ENCODE measurements at places on chromosomes 3 and 15. TPM values are rescaled to one million over a fixed set of nuclear protein-coding genes. Genes with fewer than 3 reads are reported as not detected.

DNA sequence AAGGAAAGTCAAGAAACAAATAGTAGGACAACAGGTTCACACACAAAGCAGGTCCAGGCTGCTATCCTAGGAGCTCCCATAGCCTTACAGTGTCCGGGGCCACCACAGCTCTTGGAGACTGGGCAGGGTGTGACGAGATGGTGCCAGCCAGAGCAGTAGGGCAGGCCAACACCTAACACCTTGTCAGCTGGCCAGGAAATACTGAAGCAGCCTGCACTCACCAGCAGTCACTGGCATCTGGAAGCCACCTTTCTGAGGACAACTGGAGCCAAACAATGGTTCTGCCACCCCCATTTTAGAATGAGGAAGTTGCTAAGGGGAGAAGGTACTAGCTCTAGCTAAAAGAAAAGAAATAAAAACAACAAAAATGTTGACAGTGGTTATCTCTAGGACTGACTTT, 47.2 kb downstream of the CCDC12 start:
- H3K27me3 ChIP-seq: no peaks in the 10 kb centered on the region
- no peak overlapping the region for H3K4me3 ChIP-seq
- peaks cover 6% of the 10 kb centered on the region for H3K36me3 ChIP-seq
- peak overlapping the region; percentile 17 for H3K27ac ChIP-seq
- peaks cover 55% of the 10 kb centered on the region for H3K4me1 ChIP-seq

DNA sequence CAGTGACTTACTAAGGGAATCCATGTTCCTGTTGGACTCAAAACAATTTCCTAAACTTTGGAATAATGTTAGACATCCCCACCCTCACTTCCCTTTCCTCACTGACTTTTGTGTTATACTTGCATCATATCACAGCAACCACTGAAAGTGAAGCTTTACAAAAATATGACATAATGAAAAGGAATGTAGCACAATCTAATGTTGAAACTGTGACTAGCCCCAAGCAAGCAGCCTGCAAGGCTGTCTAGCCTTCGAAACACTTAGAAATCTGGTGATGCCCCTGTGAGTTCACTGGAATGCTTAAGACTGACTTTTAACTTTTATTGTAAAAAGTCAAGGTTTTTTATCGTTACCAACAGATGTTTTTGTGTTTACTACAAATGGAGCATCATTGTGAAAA, 203.7 kb upstream of the ZNF385D start:
- H3K4me3 ChIP-seq: no peak overlapping the region
- no peak for DNase-seq
- no peaks in the 10 kb centered on the region for H3K36me3 ChIP-seq
- no peaks in the 10 kb centered on the region for H3K27me3 ChIP-seq
- peaks cover 17% of the 10 kb centered on the region for H3K4me1 ChIP-seq

GRCh38 chr15:51186181-51186705, 91.5 kb upstream of the TNFAIP8L3 start:
- no peak for DNase-seq
- H3K4me1 ChIP-seq: peaks cover 8% of the 10 kb centered on the region
- no peak overlapping the region for H3K4me3 ChIP-seq
- H3K36me3 ChIP-seq: no peaks in the 10 kb centered on the region
- H3K27ac ChIP-seq: no peak overlapping the region

- peaks cover 12% of the 10 kb centered on the region for H3K36me3 ChIP-seq
- no peaks in the 10 kb centered on the region for H3K4me1 ChIP-seq
- H3K27ac ChIP-seq: no peak overlapping the region
- no peak for DNase-seq
Observed at GRCh38 chr15:75508840-75509532, 57.5 kb upstream of the SIN3A start.

GRCh38 chr3:14297784-14298236, 104.6 kb upstream of the SLC6A6 start:
- DNase-seq: no peak
- H3K27ac ChIP-seq: no peak overlapping the region
- no peaks in the 10 kb centered on the region for H3K27me3 ChIP-seq
- no peaks in the 10 kb centered on the region for H3K36me3 ChIP-seq

The XYLB gene
- 4.7 TPM for total RNA-seq

- H3K4me1 ChIP-seq: peaks cover 7% of the 10 kb centered on the region
- H3K27ac ChIP-seq: no peak overlapping the region
- DNase-seq: no peak
- H3K27me3 ChIP-seq: no peaks in the 10 kb centered on the region
Observed at GRCh38 chr15:29032751-29033150, 147.0 kb downstream of the APBA2 start.

DNA sequence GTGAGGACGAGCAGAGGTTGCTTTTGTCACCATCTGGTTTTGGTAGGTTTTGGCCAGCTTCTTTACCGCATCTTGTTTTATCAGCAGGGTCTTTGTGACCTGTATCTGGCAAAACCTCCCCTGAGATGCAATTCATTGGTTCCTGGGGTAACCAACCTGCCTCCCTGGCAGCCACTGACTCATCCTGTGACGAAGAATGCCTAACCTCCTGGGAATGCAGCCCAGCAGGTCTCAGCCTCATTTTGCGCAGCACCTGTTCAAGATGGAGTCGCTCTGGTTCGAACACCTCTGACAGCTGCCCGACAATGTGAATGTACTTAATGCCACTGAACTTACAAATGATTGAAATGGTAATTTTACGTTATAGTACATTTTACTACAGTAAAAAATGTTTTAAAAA, 6.8 kb upstream of the ADAMTS17 start:
- H3K27me3 ChIP-seq: peaks cover 14% of the 10 kb centered on the region
- H3K4me3 ChIP-seq: no peak overlapping the region
- H3K27ac ChIP-seq: no peak overlapping the region
- peaks cover 1% of the 10 kb centered on the region for H3K36me3 ChIP-seq
- DNase-seq: no peak

DNA sequence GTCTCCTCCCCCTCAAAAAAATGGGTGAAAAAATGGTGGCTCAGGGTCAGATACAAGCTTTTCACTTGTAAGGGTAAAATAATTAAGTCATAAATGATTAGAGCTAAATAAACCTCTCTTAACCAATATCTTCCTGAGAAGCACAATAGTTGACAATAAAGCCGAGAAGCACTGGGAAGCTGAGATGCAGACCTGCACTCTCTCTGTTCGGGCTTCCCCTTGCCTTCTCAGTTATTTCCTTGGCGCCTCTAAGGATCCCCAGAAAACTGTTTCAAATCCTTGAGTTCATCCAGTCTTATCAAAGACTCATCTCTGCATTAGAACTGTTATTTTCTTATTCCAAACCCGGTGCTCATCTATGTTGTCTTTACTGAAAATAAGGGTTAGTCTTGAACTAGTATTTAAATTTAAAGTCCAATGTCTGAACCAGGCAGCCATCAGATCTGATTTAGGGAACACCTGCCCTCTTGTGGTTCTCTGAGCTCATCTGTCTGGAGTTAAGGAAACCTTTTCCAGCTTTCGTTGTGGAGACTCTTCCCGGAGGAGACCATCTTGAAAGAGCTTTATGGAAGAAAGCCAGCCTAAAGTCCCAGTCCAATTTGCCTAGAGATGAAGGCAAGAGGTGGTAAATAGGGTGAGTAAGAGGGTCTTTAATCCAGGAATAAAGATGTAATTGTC, 256.4 kb upstream of the MCTP2 start:
- no peak overlapping the region for H3K4me3 ChIP-seq
- no peak overlapping the region for H3K27ac ChIP-seq
- H3K36me3 ChIP-seq: no peaks in the 10 kb centered on the region
- no peaks in the 10 kb centered on the region for H3K4me1 ChIP-seq
- H3K27me3 ChIP-seq: peaks cover 8% of the 10 kb centered on the region
- DNase-seq: no peak

DNA sequence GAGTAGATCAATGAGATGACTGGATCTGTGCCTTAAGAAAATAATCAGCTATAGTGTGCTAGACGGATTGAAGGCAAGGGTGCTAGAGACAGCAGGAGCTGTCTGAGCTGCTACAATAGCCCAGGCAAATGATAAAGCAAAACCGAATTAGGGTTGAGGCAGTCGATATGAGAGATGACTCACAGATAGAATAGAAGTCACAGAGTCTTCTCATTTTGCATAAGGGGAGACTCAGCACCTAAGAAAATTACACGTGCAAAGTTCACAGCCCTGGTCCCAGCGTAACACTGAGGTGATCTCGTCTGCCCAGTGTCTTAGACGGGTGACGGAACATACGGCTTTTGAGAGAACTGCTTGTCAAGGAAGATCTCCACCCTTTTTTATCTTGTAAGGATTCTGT, 11.6 kb downstream of the LPP start:
- peak overlapping the region; percentile 58 for H3K27ac ChIP-seq
- no peaks in the 10 kb centered on the region for H3K36me3 ChIP-seq
- H3K4me3 ChIP-seq: no peak overlapping the region
- H3K27me3 ChIP-seq: no peaks in the 10 kb centered on the region

The SOX14 gene
- not detected for total RNA-seq

DNA sequence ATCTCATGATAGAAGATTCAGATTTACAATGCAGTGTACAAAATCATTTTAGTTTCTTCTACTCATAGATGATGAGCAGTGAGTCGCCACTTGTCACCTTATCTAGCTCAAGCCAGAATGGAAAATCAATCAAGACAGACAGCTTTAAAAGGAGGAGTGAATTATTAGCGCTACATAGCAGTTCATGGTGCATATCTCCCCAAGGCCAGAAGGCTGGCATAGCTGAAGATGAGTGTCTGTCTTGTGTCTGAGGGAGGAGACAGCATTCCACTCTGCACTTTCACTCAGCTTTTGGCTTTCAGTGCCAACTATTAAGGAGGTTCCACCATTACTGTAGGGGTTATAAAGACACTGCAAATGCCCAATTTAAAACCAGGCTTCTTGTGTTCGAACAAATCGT, 804.1 kb upstream of the LMCD1 start:
- H3K4me1 ChIP-seq: no peaks in the 10 kb centered on the region
- no peak overlapping the region for H3K27ac ChIP-seq
- no peak overlapping the region for H3K4me3 ChIP-seq
- H3K27me3 ChIP-seq: peaks cover 9% of the 10 kb centered on the region

DNA sequence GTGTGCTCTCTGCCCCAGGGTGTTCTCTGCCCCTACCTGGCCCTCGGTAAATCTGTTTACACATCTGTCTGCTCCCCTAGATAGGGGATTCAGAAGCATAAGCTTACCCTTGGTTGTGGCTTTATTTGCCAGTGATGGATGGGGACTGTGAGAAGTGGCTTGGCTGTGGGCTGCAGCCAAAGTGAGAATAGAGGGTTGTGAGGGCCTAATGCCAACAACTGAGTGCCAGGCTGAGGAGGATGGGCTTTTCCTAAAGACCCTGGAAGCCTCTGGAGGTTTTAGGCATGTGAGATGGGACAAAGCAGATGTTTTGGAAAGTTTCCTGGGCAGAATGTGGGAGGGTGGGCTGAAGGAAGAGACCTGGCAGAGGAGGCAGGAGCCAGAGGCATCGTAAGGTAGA, 15.4 kb upstream of the APEH start:
- H3K4me1 ChIP-seq: no peaks in the 10 kb centered on the region
- no peak overlapping the region for H3K27ac ChIP-seq
- no peak overlapping the region for H3K4me3 ChIP-seq
- H3K36me3 ChIP-seq: no peaks in the 10 kb centered on the region
- H3K27me3 ChIP-seq: peaks cover 2% of the 10 kb centered on the region
- no peak for DNase-seq

- H3K4me1 ChIP-seq: peaks cover 40% of the 10 kb centered on the region
- no peak for DNase-seq
- H3K27me3 ChIP-seq: no peaks in the 10 kb centered on the region
Observed at GRCh38 chr3:124823206-124823605, 64.0 kb downstream of the ITGB5 start.

- H3K4me3 ChIP-seq: no peak overlapping the region
- H3K36me3 ChIP-seq: no peaks in the 10 kb centered on the region
- no peak for DNase-seq
Observed at GRCh38 chr3:34808287-34808686, 831.0 kb upstream of the ARPP21 start.

GRCh38 chr3:16063603-16064002, 110.9 kb upstream of the GALNT15 start:
- H3K27me3 ChIP-seq: no peaks in the 10 kb centered on the region
- H3K4me1 ChIP-seq: peaks cover 67% of the 10 kb centered on the region
- H3K27ac ChIP-seq: no peak overlapping the region

The SLC35A5 gene
- total RNA-seq: 46.4 TPM

The ACTRT3 gene
- 4.6 TPM for total RNA-seq

The TMEM43 gene
- total RNA-seq: 89.1 TPM

The ANKRD28 gene
- total RNA-seq: 104 TPM

DNA sequence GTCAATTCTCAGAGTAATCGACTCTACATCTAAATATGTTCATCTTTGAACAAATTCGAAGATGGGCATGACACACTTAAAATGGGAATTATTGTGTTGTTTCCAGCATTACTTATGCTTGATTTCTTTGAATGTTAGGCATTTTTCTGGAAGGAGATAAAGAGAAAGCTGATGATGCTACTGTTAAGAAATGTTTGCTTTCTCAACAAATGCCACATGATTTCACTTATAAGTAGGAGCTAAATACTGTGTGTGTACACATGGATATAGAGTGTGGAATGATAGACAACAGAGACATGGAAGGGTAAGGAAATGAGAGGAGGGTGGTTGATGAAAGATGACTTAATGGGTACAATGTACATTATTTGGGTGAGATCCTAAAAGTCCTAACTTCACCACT, 400.9 kb downstream of the TBL1XR1 start:
- no peak overlapping the region for H3K27ac ChIP-seq
- H3K27me3 ChIP-seq: peaks cover 17% of the 10 kb centered on the region
- no peak overlapping the region for H3K4me3 ChIP-seq
- peaks cover 5% of the 10 kb centered on the region for H3K36me3 ChIP-seq

DNA sequence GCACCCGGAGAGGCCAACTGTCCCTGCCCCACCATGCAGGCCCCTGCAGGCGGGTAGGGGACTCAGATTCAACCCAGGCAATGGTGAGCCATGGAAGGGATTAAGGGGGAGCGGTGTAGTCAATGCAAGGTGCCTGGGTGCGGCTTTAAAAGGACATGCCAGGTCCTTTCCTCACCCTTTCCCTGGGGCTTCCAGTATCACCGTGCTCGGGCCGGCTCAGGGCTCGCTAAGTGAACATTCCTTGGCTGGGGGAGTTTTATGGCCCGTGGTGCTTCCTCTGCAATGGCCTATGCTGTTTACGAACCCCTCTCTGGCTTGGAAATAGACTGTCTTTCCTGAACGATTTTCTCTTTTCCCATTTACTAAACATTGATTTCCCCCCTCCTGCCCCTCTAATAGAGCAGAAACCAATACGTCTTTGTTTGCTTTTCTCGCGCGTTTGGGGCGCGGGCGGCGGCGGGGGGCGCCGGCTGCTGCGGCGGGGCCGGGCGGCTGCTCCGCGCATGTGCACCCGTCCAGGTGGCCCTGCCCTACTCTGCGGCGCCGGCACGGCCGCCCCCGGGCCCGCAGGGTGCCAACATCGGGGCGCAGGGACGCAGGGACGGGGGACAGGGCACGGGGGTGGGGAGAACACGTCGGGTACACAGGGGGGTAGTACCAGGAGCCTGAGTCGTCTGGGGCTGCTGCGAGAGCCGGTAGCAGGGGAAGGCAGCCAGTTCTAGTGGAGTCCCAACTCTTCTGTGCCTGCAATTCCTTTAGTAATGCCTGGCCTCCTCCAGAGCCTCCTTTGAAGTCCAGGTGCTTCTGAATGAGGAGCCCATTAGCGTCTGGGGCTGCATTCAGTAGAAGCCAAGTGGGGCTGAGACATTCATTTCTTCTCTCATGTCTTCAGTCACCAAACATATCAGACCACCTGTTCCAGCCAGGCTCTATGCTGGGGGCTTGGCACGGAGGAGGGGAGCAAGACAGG, 26.9 kb upstream of the CACNA2D2 start:
- no peak overlapping the region for H3K4me3 ChIP-seq
- H3K27ac ChIP-seq: no peak overlapping the region
- peaks cover 17% of the 10 kb centered on the region for H3K27me3 ChIP-seq
- peaks cover 8% of the 10 kb centered on the region for H3K4me1 ChIP-seq
- no peaks in the 10 kb centered on the region for H3K36me3 ChIP-seq
- DNase-seq: no peak

- H3K36me3 ChIP-seq: no peaks in the 10 kb centered on the region
- DNase-seq: no peak
- H3K4me1 ChIP-seq: peaks cover 85% of the 10 kb centered on the region
- H3K27me3 ChIP-seq: no peaks in the 10 kb centered on the region
- peak overlapping the region; percentile 96 for H3K27ac ChIP-seq
- H3K4me3 ChIP-seq: no peak overlapping the region
Observed at GRCh38 chr3:50264964-50265485, 3.9 kb upstream of the SEMA3B start.

The DISP2 gene
- total RNA-seq: 2.2 TPM
